ENCODE measurements at places on chromosomes 12 and 14.

- peak; percentile 81 for DNase-seq
These were observed 55.6 kb downstream of the CLIP1 start for GRCh38 chr12:122366685-122367475.

DNA sequence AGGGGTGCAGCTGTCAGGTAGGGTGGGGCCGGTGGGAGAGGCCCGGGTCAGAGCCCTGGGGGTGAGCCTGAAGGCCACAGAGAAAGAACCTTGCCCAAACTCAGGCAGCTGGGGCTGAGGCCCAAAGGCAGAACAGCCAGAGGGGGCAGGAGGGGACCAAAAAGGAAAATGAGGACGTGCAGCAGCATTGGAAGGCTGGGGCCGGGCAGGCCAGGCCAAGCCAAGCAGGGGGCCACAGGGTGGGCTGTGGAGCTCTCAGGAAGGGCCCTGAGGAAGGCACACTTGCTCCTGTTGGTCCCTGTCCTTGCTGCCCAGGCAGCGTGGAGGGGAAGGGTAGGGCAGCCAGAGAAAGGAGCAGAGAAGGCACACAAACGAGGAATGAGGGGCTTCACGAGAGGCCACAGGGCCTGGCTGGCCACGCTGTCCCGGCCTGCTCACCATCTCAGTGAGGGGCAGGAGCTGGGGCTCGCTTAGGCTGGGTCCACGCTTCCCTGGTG is 10.5 kb downstream of the MMP14 start:
- no peak for DNase-seq

- DNase-seq: no peak
These were observed 344.9 kb downstream of the FSCB start for GRCh38 chr14:44162197-44162596.

DNA sequence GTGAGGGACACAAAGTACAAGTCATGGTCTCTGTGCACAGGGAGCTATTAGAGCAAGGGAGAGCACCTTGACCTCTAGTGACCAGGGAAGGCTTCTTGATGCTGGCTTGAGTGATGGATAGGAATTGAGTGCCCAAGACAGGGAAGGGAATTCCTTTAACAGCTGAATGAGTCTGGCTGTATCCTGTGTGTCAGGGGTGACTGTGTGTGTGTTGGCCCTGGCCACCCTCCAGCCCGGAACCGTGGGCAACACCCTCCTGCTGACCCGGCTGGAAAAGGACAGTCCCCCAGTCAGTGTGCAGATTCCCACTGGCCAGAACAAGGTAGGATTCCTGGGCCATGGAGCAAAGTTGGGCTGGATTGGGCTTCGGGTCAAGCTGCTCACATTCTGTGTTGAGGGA is 5.5 kb upstream of the PFDN5 start:
- no peak for DNase-seq

DNA sequence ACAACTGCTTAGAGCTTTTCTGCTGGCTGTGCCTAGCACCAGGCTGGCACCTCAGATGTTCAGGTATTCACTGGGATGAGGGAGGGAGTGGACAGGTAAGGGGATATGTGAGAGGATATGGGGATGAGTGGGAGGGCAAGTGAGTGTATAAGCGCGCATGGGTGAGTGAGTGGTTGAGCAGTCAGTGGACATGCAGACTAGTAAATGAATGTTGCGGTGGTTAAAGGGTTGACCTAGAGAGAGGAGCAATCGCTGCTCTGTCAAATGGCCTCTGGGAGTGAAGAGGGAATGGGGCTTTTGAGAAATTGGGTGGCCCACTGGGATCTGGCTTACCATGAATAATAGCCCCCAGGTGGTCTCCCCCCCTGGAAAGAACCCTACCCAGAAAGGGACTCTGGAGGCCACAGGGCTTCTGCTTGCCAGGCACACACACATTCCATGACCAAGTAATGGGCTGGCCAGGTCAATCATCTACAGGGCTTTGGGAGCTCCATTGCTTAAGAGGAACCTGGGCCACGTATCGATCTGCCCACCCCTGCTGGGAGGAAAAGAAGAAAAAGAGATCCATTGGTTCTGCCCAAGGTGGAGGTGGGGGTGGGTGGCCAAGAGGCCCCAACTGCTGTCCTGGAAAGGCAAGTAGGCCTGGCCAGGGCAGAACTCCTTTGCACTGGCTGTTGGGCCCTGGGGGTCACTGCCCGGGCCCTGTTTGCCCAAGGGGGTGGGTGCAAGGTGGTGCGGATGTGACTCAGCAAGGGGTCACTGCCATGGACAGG is 30.8 kb upstream of the ZFP36L1 start:
- no peak for DNase-seq

- DNase-seq: no peak
These were observed 45.8 kb upstream of the P2RX7 start for GRCh38 chr12:121086781-121087295.

DNA sequence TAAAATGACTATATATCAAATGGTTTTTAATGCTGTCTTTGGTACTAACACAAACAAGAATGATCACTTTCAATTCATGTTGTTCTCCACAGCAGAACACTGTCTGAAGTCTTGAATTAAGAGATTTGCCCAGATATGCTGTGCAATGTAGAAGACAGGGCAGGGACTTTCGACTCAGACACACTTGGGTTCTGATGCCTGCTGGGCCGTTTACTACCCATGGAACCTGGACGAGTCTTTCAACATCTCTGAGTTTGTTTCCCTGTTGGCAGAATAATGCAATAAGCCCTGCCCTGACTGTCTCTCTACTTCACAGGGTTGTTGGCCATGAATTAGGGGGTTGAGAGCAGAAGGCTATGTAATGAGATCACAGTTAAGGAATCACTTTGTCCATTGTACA is 162.6 kb upstream of the TMPO start:
- DNase-seq: no peak

GRCh38 chr14:71574976-71575375 is 357.3 kb upstream of the RGS6 start:
- no peak for DNase-seq

DNA sequence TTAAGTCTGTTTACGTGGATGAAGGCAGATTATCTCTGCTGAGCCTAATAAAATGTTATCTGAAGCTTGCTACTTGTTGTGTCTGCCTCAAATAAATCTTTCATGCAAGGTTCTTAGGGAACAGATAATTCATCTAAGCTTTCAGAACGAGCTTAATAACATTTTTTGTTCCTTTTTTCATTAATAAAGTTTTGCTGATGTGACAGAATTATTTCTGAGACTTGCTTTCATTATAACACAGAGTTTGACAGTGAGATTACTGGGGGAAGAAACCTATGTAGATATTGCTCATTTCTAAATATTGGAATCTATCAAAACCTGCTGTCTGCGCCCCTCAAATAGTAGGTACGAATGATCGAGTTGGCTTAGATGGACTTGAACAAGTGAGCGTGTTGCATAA is 948.7 kb upstream of the SEL1L start:
- DNase-seq: no peak

DNA sequence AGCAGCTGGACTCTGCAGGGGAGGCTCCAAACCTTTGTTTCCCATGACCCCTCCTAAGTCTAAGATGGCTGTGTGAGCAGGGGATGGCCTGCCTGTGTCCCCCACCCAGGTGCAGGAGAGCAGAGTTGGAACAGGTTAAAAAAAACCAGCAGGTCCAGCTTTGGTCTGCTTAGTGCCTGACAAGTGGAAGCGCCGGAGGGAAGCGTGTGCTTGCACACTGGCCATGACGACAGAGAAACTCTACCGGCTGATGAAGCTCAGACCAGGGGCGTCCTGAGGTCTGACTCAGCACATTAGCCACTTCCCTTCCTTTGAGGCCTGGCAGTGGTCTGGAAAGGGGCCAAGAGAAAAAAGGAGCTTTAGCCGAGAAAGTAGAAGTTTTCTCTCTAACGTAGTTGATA is 280.1 kb downstream of the VRK1 start:
- DNase-seq: no peak

- DNase-seq: no peak
These were observed 1861.7 kb upstream of the SEL1L start for GRCh38 chr14:83395321-83395720.

DNA sequence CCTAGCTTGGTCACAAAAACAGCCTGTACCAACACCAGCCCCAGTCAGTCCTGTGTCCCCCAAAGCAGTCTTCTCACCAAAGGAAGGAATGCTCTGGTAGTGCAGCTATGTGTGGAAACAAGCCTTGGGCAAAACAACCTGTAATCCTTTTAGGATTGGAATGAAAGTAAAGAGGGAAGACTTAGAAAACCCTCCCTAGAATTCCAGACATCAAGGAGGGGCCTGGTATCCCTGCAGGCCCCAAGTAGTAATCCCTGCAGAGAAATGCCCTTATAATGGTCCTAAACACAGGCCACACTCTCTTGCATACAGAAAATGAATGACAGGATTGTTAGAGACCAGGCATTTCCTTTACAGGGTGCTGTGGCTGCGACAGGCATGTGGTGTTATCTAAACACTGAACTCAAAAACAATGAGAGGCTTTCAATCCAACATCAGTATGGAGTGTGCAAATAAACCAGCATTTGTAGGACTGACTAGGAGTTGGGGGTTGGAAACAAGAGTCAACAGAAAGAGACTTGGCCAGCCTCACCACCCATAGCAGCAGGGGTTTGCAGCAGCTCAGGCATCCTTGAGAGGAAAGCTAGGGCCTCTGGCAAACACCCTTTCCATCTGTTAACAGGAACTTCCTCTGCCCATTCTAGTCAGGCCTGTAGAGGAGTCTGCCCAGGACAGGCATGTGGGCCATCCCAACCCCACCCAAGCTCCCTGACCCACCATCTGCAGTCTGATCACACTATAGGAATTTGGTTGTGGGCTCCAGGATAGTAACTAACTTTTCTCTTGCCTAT is 59.1 kb downstream of the DCAF5 start:
- DNase-seq: no peak

- no peak for DNase-seq
These were observed 8.9 kb downstream of the ISCA2 start for GRCh38 chr14:74502236-74503019.

GRCh38 chr12:111174251-111174960 is 194.5 kb downstream of the PHETA1 start:
- no peak for DNase-seq

- no peak for DNase-seq
These were observed 8.2 kb downstream of the FBXO34 start for GRCh38 chr14:55279384-55279783.

GRCh38 chr12:112362310-112362709 is 19.9 kb downstream of the HECTD4 start:
- no peak for DNase-seq

DNA sequence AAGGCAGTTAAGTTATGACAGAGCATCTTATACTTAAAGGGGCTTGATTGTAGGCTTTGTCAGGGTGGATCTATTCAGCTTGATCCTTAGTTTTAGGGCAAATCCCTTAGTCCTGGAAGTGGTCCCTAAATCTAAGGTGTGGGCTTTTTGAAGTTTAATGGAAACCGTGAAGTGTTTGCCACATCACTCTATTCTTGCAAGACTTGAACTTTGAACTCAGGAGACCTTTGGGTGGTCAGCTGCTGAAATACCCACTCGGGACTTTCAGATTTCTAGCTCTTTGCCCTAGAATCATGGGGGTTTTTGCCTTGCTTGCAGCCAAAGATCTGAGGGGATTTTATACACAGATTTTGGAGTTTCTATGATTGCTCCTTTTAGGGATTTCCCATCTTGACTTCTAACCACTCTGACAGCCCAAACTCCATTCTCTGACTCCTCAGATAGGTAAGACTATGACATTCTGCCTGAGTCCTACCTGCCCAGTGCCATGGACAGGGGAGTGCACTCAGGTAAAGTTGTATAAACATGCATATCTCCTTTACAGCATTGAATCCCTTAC is 39.9 kb downstream of the SNAPC1 start:
- DNase-seq: no peak

GRCh38 chr14:70018713-70019211 is 139.5 kb downstream of the SMOC1 start:
- peak; percentile 51 for DNase-seq

- DNase-seq: no peak
These were observed 46.9 kb upstream of the FLRT2 start for GRCh38 chr14:85483037-85483436.

DNA sequence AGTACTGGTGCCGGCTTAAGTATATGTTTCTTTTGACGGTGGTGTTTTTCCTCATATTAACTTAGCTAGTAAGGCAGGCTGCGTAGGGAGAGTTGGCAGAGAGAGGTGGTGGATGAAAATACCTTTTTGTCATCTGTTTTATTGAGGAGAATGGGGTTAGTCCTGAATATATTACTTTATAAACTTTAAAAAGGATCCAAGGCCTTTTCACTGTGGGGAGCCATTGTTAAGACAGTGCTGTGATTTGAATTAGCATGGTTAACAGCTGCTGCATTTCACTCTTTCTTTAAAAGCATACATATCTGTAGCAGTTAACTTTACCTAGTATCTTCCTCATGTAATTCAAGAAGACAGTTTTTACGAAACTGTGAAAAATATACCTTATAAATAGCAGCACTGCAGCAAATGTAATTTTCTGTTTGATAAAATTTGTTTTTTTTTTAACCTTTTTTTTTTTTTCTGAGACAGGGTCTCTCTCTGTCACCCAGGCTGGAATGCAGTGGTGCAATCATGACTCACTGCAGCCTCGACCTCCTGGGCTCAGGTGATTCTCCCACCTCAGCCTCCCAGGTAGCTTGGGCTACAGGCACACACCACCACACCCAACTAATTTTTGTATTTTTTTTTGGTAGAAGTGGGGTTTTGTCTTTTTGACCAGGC is 57.1 kb downstream of the AEBP2 start:
- DNase-seq: no peak

DNA sequence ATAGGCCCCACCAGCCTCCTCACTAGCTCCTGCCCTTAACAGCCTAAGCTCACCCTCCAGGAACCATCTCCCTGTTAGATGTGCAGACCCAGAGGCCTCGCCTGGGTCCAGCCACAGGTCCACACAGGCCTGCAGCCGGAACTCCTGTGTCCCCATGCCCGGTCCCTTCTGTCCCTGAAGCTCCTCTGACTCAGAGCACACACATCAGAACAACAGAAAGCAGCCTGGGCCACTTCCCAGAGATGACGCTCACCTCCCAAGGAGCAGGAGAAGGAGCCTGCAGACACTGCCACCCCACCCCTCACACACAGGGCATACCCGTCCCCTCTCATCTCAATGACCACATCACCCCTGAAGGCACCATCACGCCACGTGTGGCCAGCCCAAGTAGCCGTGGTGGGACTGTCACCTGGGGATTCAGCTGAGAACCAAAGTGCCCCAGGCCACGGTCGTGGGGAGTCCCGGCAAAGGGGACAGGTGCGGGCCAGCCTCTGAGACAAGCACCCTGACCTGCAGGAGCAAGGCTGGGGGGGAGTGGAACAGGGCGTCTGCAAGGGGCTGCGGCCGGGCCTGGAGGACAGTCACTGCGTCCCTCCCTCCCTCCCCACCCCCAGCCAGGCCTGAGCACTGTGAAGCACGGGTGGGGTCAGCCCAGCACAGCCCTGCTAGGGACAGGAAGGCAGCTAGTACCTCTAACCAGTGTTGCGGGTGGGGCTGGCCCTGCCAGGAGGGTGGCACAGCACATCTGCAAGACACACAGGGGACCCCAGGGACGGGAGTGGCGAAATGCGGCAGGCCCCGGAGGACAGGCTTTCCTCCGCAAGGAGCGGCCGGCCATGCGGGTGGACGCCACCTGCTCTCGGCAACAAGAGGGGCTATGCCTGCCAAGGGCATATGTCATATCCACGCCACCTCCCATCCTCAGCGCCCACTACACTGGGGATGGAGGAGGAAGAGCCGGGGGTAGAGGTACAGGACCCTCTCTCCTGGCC is 5.5 kb downstream of the AKT1 start:
- no peak for DNase-seq

Data from uterus (tissue), 4 donors.